ENCODE measurements at places on chromosomes 4 and X.

DNA sequence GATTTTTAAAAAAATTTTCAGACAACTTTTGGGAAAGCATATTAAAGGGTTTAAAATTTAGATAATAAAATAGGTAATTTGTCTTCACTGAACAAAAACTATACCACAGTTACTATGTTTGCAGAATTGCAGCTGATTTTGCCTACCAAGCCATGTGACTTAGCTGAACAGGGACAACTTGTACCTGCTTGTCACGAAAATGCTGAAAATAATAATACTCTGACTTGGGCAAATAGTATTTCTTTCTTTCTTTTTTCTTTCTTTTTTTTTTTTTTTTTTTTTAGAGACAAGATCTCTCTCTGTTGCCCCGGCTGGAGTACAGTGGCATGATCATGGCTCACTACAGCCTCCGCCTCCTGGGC, 225.2 kb upstream of the PPP1R2C start:
- DNase-seq, result no peak

DNA sequence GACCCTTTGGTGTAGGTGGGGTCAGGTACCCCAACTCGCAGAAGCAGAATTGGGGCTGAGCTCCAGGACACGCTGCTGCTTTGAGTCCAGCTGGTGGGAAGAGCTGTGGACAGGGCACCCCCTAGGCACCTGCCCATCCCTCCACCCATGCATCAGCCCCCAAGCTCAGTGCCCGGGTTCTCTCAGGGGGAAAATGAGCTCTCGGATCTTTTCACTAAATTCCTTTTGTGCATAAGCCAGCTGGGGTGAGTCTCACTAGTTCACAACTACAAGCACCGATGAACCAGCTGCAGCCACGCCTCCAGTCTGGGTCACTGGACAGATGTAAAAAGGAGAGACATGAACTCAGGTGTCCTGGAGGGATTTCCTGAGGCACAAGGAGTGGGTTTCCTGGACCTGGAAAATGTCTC, 286.8 kb downstream of the CRLF2 start:
- no peak for DNase-seq

DNA sequence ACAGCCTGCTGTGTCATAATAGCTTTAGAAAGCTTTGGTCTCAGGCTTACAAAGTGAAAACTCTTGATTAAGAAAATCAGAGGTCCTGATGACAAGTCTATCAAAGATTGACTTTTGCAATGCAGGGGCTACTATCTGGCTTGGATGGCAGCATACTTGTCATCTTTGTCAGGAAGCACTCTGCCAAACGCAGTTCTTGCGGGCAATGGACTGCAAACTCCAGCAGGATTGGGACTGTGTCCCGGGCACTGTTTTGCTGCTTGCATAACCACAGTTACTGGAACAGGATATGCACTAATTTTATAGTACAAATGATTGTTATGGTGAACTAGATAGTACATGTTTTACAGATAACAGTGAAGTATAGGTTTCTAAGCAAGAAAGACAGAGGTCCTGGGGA, 185.6 kb downstream of the IQCM start:
- DNase-seq, result no peak

- no peak for DNase-seq
Measured at GRCh38 chr4:20326977-20327376, 75.3 kb downstream of the SLIT2 start.

- DNase-seq, result no peak
Measured at GRCh38 chr4:6582889-6583490, 8.0 kb downstream of the MAN2B2 start.

DNA sequence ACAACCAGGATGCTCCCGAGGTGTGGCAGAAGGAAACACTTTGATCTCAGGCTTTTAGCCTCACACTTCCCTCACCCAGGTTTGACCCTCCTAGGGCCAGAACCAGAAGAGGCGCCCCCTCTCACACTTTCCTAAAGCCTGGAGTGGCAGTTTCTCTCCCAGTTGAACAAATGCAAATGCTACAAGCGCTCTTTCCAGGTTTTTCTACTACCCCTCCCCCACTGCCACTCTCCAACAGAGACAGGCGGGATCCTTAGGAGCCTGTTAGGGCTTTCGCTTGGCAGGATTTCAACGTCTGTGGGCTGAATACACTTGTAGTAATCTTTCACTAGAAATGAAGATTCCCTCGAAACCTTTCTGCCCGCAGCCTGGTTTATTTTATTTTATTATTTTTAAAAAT, 2.4 kb downstream of the TSC22D3 start:
- DNase-seq, result no peak

DNA sequence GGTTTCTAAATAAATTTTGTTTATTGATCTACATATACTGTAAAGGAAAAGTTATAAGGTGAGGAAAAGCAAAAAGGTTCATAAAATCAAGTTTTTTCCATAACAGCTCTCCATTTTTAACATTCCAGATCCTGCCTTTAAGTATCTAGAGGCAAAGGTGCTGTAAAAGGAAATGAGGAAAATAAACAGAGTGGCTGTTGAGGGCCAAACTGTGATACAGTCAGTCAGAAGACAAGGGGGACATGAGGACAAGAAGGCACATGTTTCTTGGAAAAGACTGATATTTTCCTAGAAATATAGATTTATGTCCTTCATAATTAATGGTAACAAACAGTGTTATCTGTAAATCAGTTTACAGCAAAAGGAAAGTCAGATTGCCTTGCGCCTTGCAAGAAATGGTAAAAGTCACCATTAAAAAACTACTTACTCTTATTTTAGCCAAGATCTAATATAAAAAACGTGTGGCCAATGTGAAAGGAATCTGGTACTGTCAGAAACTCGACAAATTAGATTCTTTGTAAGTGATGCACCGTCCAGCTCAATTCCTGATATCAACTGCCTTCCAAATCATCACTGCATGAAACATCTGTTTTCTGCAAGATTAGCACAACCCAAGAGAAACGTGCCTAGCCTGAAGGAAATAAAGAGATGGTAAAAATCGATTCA, 34.0 kb upstream of the VEGFD start:
- no peak for DNase-seq

DNA sequence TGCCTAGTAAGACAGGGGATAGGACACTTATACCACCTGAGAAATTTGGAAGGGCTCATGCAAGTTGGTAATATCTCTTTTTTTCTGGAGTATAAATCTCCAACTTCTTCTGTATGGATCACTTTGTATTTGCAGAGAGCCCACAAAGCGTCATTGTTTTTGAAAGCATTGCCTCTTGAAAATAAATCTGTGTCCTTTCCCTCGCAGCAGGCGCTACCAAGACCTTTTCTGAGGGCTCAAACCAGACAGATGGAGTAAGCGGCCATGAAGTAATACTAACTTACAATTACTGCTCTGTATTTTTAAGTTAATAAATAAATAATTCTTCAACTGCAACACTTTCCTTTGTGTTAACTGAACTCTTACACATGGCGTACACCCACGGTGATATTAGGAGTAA, 56.0 kb upstream of the FBXW7 start:
- DNase-seq, result no peak

DNA sequence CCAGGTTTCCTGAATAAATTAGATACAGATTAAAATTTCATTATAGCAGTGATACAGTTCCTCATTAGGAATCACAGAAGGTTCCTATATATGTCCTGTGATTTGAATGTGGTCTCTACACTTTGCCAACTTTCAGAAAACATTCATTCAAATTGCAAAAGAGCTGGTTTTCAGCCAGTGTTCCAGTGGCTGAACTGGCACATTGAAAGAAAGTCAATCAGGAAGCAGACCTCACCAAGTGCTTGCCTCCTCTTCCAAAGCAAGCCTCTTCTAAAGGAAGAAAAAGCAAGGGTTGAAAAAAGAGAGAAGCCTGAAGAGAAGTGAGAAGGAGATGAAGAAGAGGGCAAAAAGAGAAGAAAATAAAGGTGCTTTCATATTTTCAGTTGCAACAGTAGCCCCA, 12.7 kb downstream of the KLHL34 start:
- DNase-seq, result no peak

- DNase-seq, result peak; percentile 17
Measured at GRCh38 chrX:136268051-136269048, 17.1 kb upstream of the MAP7D3 start.

DNA sequence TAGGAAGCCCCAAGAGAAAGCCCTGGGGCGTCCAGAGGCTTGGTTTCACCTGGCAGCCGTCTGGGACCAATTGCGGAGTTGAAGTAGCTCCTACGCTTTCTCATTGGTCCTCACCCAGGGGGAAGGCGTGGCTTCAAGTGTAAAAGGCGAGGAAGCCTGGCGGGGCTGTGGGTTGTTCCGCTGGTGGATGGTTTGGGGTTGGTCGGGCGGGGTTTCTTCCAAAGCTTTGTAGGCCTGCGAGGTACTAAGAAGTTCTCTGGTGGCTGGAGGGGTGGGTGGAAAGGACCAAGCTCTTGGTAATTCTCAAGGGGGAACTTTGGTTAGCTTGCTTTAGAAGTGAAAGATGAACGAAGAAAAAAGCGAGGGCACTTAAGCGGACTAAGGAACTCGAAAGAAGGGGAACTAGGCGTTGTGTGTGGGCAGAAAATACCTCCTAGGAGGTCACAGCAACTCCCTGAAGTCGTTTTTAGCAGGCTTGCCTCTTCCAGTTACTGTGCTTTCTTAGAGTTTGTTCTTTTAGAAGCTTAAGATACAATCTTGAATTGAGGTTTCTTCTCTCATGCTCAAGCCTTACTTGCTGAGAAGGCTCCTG, 36.6 kb downstream of the CCNG2 start:
- DNase-seq, result peak; percentile 65

GRCh38 chr4:80189956-80190677, 7.2 kb upstream of the PRDM8 start:
- no peak for DNase-seq

GRCh38 chrX:118536204-118536603, 40.6 kb downstream of the DOCK11 start:
- no peak for DNase-seq

DNA sequence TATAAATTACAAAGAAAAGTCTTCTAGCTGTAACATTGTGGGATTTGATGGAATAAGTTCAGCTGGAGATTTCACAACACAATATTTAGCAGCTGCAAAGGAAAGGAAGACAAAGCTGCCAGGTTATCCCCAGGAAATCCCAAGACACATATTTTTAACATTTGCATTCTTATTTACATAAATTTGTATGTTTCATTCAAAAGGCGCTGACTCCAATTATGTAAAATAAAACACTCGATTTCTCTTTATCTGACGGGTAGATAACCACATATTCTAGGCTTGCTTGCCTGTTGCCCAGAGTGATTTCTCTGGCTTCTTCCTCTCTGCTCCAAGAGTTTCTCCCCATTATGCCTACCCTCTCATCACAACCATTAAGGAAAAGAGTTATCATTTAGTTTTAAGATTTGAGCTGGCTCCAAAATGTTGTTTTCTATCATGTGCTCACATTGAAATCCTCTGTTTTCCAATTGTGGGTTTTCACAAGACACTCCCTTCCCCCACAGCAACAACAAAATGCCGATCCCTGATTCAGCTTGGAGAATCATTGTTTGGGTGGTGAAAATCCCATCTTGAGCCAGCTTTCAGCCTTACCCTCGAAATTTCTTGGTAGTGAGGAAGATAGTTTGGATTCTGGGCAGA, 128.2 kb upstream of the RASGEF1B start:
- no peak for DNase-seq

DNA sequence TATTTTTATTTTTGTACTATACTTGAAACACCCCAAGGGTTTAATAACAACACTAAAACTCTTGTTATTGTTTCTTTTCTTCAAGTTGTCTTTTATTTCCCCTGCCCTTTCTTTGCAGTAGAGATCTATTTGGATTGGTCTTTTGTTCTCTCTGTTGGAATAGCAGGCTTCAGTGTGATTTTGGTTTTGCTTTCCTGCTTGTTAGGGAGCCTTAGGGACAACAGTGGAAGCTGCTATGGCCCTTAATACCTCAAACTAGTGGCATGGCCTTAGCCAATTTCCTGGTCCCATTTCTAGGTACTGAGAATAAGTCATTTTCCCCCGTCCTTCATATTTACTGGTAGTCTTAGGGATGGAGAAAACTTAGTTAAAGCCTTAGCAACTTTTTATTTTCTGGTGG, 535.4 kb upstream of the NDST4 start:
- DNase-seq, result no peak

- DNase-seq, result no peak
Measured at GRCh38 chr4:73998040-73999011, at the start of gene CXCL5. Gene CXCL5, minus strand, starts transcription at chr4:73998677. Its CDS starts 96 bp downstream, at chr4:73998581.

DNA sequence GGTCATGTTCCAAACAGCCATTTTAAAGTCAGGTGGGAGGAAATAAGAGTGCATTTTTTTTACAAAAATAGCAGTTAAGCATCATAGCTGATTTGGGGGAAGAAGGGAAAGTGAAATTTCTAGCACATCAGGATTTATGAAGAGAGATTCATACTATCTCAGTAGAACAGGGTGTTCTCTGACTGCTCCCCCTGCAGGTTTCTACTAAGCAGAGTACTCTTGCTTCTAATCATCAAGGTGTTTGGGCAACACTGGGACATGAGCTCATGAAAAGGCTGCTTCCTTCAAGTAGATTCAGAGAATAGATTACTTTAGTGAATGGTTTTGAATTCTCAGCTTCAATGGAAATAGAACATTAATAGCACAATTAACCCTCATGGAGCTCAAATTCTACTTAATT, 591.4 kb upstream of the PCDH10 start:
- DNase-seq, result no peak

DNA sequence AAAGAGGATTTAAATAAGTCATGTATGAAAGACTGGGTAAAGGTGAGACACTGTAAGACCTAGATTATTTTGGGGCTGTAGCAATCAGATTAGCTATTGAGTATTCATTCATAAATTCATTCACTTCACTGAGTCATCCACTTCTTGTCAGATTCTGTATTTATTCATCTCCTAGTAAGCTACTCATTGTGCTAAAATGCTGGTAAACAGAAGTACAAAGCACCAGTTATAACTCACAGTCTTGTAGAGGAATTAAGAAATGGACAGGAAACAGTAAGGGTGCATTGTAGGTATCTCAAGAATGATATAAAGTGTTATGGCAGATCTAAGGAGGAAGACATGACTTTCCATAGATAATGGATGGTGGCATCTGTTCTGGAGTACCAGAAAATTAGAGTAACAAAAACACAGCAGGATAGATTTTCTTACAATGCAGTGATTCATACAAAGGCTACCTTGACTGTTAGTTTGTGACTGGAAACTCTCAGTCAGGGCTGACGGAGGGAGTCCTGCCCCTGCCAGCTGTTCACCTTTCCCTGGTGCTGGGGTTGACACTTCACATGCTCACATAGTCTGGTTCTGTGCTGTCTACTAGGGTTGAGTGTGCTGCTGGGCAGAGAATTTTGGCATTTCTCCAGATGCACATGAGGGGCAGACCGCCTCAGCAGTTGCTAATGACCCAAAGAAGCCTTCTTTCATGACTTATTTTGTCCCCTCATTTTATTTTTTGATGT, 26.5 kb upstream of the HAND2 start:
- no peak for DNase-seq
